ENCODE measurements at places on chromosomes 6 and 20. TPM values are rescaled to one million over a fixed set of nuclear protein-coding genes. Genes with fewer than 3 reads are reported as not detected.

Gene ATAT1
- 4.9 TPM for polyA plus RNA-seq

Gene SMIM28
- polyA plus RNA-seq = not detected

Gene TDRD6
- polyA plus RNA-seq = 0.09 TPM

Gene CRYBG1
- 5.6 TPM for polyA plus RNA-seq

Gene HCRTR2
- not detected for polyA plus RNA-seq

Gene PRSS16
- 0.96 TPM for polyA plus RNA-seq

Gene PROKR2
- not detected for polyA plus RNA-seq

Gene CLDN20
- polyA plus RNA-seq = not detected

Gene WFDC10B
- not detected for polyA plus RNA-seq
